ENCODE measurements at places on chromosomes 5 and 9.
A peak's percentile ranks its signal among the peaks of the same experiment; 100 is the strongest.

DNA sequence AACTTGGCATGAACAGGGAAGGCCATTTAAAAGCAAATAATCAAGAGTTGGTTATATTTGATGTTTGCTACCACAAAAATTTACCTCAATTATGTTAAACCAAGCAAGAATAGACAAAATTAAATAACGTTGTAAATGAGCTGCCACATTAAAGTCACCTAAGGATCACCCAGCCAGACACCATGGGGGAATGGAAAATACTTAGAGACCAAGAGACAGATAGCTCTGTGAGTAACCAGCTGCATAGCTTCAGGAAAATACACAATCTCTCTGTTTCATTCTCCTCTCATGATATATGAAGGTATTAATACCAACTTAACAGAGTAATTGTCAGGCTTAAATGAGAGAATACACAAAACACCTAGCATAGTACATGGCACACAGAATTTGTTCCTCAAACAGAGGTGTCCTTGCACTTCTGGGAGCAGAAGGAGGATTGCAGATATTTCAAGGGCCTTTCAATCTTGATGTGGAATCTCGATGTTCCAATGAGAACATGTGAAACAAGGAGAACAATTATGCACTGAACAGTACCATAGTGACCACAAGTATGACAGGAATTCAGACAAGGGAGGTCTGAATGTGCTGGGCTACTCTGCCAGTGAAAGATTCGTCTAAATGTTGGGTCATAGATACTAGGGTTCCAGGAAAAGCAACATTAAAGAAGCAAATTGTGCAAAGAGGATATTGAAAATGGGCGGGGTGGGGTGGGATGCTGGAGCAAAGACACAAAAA lies 18.6 kb downstream of the JAKMIP2 start:
- DNase-seq: peak; percentile 91

DNA sequence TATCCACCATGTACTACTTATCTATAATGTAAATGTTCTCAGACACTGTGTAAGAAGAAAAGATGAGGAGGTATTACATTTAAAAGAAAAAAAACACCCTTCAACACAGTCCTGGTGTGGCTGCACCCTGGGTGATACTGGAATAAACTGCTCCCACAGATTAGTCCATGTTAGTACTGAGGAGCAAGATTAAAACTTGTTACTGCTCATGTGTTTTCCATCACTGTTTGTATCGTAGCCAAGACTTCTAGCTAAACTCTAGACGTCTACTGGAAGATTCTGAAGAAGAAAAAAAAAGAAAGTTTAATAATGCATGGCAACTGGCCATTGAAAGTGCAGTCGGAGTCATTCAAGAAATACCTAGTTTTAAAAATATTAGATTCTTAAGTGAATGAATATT lies at the start of gene ASPN:
ASPN (minus strand) TSS at position 178 of the 400 bp plus-strand sequence.
- DNase-seq: peak; percentile 71

DNA sequence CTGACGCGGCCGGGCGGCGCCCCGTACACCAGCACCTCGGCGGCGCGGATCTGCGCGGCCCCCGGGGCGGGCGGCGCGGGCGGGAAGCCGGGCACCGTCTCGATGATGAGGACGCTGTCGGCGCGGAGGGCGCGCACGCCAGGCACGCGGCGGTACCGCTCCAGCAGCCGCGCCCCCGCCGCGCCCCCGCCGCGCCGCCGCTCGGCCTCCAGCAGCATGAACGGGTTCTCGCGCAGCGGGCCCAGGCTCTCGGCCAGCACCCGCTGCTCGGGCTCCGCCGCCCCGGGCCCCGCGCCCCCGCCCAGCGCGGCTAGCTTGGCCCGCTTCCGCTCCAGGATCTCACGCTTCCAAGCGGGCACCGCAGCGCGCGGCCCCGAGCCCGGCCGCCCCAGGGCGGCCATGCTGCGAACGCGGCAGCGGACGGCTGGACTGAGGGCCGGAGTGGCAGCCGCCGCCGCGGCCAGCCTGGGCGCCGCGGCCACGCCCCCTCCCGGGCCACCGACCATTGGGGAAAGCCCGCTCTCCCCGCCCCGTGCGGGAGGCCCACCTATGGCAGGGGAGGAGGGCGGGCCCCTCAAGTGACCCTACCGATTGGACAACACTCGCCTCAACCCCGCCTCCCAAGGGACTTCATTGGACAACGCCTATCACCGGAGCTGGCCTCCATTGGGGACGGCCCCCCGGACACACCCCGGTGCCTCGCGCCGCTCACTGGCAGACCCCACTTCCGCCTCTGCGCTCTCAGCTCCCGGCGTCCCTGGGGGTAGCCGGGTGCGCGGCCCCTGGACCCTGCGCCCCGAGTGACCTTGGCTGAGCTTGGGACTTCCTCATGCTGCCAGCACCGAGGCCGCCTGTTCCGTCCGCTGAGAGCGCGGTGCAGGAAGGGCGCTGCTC lies at the start of gene TPRN:
TPRN (minus strand) TSS at position 431 of the 894 bp plus-strand sequence; CDS start at position 401, 30 bp downstream.
- DNase-seq: peak; percentile 99

- DNase-seq: no peak
Observed at GRCh38 chr5:96751203-96752169, 56.3 kb downstream of the ERAP1 start.

DNA sequence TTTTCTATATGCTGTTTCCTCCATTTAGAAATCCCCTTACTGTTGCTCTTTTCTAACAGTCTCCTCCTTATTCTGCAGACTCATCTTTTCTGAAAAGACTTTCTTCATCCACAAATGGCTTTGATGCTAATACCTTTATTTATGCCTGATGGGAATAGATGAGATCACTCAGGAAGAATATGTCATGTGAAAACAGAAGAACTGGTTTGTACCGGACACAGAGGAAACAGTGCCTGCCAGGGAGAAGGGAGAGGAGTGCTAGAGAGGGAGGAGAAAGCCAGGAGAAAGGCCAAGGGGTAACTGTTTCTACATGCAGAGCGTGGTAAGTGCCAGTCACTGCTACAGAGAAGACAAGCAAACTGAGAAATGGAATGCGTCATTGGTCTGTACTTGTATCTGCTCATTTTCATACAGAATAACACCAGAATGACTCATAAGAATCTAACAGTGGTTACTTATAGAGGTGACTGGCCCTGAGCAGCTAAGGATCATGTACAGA lies 45.9 kb upstream of the PJA2 start:
- peak; percentile 100 for DNase-seq

DNA sequence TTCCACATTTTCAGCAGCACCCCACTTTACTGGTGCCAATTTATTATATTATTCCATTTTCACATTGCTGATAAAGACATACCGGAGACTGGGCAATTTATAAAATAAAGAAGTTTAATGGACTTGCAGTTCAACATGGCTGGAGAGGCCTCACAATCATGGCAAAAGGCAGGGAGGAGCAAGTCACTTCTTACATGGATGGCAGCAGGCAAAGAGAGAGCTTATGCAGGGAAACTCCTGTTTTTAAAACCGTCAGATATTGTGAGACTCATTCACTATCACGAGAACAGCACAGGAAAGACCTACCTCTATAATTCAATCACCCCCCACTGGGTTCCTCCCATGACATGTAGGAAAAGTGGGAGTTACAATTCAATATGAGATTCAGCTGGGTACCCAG lies 641.8 kb upstream of the MEF2C start:
- no peak for DNase-seq

- DNase-seq: peak; percentile 99
Observed at GRCh38 chr9:124285903-124286291, 28.1 kb downstream of the NEK6 start.

DNA sequence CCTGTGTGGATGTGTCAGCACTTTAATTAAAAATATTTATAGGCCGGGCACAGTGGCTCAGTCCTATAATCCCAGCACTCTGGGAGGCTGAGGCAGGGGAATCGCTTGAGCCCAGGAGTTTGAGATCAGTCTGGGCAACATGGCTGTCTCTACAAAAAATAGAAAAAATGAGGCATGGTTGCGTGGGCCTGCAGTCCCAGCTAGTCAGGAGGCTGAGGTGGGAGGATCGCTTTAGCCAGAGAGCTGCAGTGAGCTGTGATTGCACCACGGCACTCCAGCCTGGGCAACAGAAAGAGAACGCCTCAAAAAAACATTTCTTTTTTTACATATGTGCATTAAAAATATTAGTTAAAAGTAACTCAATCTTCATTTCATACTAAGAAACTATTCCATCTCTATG lies 6.2 kb downstream of the TBC1D9B start:
- no peak for DNase-seq

DNA sequence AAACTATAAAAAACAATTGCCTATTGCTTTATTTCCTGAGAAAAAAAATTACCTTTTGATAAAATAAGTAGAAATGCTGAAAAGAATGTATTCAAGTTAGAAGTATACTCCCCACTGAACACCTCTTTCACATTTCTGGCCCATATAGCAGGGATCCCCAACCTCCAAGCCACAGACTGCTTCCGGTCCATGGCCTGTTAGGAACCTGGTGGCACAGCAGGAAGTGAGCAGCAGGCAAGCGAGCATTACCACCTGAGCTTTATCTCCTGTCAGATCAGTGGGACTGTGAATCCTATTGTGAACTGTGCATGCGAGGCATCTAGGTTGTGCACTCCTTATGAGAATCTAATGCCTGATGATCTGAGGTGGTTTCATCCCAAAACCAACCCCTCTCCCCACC lies 563.9 kb downstream of the RAB3C start:
- no peak for DNase-seq

- no peak for DNase-seq
Observed at GRCh38 chr5:157292599-157292998, 26.7 kb downstream of the CYFIP2 start.

- DNase-seq: peak; percentile 66
Observed at GRCh38 chr5:16713386-16713928, 96.7 kb upstream of the RETREG1 start.

GRCh38 chr5:58905944-58906343 lies 323.1 kb downstream of the RAB3C start:
- DNase-seq: no peak

GRCh38 chr9:35852267-35852815 lies 17.9 kb downstream of the OR13J1 start:
- no peak for DNase-seq

DNA sequence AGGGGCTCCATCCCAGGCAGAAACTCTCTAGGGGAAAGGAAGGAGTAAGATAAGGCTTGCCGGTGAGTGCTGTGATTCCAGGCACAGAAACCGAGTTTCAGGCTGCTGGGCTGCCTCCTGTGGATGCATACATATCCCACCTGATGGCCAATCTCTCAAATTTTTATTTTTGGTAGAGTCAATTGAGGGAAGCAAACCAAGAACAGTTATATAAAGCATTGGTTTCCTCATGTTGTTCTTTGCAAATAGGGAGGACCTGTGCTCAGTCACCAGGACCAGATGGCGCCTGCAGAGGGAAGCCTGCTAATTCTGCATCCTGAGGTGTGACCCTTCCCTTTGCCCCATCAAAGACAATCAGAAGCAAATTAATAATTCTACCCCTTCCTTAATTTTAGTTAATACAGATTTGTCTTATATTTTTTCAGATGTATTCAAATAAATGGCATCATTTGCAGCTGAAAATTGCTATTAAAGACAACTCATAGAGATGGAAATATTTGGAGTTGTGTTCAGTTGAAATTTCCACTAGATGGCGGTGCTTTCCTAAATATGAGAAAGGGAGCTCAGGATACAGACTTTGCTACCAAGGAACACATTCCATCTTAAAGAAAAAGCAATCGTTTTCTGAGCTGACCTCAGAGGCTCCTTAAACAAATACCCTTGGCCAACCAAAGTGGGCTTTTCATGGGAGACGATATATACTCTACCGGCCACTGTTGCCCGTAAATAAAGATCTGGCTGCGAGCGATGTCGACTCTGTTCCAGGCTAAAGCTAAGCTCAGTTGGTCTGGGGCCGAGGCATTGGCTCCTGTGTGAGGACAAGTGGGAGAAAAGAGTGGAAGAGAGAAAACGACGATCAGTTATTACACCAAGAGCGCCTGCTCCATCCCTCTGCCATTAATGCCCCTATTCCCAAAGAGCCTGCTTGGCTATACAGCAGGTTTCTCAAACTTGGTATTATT lies 225.7 kb upstream of the KLF9 start:
- DNase-seq: peak; percentile 83

- peak; percentile 41 for DNase-seq
Observed at GRCh38 chr5:122775550-122776542, 966 bp downstream of the SNX2 start.

GRCh38 chr9:78940121-78940855 lies 631.5 kb upstream of the TLE4 start:
- no peak for DNase-seq

- DNase-seq: no peak
Observed at GRCh38 chr9:5931657-5932056, 41.0 kb downstream of the MLANA start.

DNA sequence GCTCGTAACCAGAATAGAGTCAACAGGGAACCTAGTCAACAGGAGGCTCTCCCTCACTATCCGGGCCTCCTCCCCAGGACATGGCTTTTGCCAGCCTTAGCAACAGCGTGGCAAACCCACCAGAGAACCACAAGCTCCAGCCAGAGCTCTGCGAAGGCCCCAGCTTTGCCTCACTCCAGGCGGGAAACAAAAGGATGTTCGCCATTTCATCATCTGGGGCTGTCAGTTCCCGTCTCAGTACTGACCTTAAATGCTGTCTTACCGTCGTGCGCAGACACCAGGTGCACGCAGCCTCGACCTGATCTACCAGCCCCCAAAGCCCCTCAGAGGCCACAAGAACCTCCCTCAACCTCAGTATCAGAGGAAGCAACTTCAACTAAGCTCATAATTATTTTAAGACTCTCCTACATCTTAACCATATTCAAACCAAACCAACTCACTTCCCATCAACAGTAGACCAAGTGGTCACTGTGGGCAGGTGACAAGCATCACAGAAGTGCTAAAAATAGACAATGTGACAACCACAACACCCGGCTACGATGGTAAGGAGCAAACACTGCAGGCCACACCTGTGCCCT lies 71.4 kb downstream of the SEMA4D start:
- no peak for DNase-seq

DNA sequence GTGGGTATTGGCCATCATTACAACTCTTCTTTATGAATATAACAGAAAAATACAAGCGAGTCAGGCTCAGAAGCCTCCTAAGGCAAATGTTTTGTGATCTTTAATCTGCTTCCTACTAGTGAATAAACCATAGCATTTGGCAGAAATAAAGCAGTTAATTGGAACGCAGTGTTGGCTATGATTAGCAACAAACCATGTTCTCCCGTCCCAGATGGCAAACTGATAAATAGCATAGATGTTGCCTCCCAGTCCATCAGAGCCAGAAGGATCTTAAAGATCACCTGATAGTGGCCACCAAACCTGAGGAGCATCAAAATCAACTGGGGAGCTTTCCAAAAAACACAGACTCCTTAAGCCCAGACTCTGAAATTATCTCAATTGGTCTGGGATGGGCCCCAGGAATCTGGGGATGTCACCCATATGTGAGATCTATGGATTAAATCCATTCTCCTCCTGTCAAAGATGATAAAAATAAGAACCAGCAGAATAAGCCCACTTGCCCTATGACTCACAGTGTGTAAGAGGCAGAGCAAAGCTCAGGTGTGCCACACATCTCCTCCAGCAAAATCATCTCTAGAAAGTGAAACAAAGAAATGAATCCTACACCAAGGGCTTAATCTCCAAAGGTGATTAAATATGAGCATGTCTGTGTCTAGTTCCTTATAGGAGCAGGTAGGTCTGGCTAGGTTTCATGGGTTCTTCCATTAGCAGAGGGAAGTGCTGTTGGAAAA lies 50.3 kb downstream of the APBA1 start:
- DNase-seq: no peak

GRCh38 chr9:34493972-34494535 lies 28.7 kb downstream of the ENHO start:
- peak; percentile 61 for DNase-seq

Measured in choroid plexus epithelial cell (primary cell).